ENCODE measurements at places on chromosomes 16 and 17.

- DNase-seq: no peak
Measured at GRCh38 chr16:1286513-1287094, 22.8 kb upstream of the UBE2I start.

DNA sequence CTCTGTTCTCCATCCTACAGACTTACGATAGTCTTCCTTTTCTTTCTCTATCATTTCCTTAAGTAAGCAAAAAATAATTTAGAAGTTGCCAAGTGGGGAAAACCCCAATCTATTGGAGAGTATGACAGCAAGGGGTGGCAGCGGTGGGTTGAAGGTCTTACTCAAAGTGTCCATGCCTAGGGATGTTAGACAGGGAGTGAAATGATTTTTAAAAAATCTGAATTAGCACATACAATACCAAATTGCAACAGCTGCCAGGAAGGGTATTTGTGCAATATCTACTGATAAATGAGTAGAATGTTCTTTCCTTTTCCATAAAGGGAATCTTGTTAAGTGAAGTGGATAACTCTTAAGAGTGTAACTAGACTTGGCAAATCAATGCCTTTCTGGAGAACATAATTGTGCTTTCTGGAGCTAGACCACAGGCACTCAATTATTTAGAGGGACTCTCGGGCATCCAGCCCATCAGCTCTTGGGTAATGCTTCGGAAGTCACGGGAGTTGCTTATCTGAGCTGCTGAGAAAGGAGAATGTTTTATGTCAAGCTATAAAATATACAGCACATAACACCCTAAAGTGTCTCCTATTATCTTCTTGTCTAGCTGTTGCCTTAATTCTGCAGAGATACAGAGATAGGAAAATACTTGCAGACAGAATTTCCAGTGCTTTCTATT lies 151.5 kb downstream of the KCNJ2 start:
- no peak for DNase-seq

- no peak for DNase-seq
Measured at GRCh38 chr17:18139498-18139897, 30.9 kb downstream of the MYO15A start.

DNA sequence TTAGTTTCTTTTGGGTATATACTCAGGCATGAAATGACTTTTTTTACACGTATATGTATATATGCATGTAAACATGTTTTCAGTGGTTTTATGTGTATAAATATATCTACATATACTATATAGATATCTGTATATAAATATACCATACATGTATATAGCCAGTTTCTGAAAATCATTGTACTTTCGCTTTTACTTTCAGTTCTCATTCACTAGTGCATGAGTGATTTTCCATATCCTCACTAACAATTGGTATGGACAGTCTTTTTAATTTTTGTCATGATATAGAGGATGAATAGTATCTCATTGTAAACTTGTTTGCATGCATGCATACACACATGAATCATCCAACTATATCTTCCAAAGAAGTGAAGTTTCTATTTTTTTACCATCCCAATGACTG lies 877.1 kb upstream of the CDH8 start:
- DNase-seq: no peak

DNA sequence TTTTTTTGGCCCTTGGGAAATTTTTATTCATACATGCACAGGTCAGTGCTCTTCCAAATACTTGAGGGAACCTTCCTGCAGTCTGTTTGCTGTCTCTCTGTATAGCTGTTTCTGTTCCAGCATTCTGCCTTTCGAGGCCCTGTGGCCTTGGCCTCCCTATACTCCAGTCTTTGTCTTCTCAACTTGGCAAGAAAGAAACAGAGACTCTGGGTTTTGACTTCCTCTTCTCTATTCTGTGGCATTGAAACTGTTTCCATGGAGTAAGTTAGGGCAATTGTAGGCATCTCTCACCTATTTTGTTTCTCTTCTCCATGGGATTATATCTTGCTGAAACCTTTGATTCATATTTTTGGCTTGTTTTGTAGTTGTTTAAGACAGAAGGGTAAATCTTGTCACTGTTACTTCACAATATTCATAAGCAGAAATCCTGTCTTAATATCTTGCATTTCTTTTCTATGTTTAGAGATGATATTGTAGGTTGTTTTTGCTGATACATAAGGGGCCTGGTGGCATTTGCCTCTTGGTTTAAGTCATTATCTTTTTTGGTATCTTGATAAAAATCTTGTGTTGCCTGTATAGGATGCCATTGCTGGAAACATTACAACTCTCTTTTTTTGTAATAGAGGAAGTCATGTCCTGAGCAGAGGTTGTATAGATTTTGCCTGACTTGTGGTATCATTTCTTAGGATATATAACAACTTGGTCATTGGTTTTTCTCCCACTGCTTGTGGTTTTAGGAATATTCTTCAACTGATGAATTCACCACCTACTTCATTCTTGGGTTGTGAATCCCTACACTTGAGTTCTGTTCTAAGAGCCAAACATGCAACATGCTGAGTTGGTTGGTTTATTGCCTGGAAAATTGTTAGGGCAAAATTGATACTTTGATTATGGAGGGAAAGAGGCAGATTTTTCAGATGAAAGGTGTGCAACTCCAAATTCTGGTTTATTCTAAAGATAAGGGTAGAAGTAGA lies 168.6 kb downstream of the FTO start:
- DNase-seq: no peak

DNA sequence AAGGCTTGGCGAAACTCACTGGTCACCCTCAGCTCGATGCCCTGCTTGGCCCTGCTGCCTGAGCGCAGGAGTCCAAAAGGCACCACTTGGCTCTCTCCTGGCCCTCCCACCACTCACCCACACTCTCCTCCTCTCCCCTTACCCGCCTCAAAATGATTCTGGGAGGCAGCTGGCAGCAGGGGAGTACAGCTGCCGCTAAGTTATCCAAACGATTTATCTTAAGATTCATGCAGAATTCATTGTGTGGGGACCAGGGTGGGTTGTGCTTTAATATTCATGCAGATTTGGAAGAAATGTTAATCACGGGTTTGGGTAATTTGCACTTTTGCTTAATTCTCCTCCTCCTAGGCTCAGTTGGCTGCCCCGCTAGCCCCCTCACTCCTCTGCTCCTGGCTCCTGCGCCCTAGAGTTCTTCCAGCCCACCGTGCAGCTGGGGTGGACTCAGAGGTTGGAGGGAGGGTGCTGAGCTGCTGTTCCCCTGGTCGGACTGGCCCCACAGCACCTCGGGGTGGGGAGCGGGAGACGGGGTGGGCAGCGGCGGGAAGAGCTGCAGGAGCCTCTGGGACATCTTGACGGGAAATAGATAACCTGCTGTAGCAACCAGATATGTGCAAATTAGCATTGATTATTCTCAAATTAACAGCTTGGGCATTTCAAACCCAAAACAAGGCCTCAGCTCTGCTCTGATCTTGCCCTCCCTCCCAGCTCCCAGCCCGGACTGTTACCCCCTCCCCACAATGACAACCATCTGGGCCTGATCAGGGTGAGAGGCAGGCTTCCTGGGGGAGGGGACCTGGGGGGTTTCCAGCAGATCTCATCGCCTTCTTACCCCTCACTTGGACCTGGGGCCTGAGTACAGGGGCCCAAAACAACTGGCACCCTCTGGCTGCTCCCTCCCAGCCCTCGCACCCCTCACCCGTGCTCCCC lies 122.6 kb upstream of the RPL38 start:
- no peak for DNase-seq

DNA sequence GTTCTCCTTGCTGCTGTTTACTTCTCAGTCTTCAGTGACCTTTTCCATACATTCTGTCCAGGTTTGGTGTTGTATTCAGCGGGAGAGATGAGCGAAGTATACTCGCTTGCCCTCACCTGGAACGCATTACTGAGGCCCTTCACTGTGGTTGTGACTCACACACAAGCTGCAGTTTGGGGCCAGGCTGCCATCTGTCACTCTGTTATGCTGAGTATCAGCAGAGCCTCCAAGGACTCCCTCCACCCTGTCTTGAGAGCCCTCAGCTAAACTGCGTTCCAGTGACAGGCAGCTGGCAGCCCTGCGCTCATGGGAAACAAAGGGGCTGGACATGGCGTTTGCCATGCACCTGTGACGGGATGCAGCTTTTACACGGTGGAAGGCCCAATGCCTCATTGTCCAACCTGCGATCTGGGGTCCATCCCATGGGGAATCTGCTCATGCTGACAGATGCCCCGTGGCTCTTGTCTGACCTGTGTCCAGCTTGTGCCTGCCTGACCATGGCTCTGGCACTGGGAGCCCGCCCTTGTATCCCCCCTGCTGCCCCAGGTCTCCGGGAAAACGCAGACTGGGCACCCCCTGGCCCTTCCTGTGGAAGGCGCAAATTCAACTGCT lies 6.5 kb upstream of the ZNF778 start:
- no peak for DNase-seq

DNA sequence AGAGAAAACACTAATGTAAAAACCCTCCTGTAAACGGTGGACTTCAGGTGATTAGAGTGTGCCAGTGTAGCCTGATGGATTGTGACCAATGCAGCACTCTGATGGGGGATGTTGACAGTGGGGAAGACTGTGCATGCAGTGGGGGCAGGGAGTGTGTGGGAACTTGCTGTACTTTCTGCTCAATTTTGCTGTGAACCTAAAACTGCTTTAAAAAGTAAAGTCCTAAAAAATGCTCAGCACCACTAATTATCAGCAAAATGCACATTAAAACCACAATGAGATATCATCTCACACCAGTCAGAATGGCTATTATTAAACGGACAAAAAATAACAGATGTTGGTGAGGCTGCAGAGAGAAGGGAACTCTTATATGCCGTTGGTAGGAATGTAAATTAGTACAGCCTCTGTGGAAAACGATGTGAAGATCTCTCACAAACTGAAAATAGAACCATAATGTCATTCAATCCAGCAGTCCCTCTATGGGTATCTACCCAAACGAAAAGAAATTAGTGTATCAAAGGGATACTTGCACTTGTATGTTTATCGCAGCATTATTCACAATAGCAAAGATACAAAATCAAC lies 9.7 kb upstream of the ULK2 start:
- DNase-seq: no peak

DNA sequence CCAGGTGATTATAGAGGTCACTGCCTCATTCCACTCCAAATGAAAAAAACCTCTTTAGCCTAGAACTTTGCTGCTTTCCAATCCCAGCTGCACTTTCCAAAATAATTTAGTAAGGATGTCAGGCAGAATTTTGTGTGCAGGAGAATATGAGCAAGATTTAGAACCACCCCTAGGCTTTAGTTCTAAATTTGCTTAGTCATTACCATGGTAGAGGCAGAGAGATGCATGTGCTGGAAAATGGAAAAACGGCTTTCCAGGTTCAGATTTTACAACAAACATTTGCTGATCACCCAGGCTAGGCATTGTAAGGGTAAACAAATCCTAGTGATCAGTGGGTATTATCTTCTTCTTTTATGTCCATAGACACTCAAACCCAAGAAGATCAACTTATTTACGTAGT lies 6.3 kb downstream of the KRT26 start:
- no peak for DNase-seq

DNA sequence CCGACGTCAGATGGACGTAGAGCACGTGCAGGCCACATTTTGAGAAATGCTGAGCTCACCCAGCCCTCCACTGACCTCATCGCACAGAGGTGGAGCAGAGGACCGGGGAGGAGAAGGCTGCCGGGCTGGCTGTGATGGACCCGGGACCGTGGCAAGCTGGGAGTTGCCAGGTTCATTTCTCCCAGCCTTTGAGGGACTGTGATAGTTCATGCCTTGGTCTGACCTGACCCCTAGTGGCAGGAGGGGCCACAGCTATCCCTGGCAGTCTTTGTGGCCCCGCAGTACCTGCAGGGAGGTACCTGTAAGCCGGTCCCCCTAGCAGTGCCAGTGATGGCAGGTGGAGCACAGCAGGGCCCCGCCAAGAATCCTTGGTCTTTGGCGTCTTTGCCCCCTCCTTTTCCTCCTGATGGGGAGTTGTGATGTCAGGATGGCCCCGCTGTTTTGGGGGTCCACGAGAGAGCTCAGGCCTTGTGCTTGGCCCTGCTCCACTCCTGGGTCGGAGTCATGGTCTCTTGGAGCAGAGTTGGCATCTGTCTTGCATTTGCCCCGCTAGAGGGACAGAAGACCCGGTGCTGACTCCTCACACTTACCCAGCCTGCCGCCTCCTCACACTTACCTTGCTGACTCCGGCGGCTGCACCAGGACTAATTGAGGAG lies 50.4 kb downstream of the OR1D5 start:
- no peak for DNase-seq

DNA sequence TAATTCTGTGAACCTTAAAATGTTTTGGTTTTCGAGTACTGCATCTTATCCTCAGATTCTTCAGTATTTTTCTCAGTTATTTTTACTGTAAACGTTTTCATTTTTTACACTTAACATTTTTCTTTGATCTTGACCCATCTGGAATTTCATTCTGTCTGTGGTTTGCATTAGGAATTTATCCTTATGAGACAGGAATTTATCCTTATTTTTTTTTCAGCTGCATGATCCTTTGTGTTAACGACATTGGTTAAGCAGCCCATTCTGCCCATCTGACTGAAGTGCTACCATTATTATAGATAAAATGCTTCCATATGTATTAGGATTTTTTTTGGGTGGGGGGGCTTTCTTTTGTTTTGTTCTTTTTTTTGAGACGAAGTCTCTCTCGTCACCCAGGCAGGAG lies 41.0 kb downstream of the SNX29 start:
- DNase-seq: no peak

DNA sequence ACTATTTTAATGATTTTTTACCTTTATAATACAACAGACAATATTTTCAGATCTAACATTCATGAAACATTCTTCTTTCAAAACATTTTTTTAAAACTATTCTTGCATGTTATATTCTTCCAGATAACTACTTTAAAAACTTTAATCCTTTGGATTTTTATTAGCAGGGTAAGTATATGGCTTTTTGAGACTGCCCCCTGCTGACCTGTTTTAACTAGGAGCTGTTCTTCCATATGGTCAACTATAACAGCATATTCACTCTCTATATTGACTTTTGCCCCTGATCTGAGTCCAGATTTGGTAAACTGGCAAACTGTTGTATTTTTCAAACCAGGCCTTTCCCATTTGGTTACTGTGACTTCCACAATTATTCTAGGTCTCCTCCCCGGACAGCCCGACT lies 16.5 kb downstream of the ZNF18 start:
- DNase-seq: no peak

DNA sequence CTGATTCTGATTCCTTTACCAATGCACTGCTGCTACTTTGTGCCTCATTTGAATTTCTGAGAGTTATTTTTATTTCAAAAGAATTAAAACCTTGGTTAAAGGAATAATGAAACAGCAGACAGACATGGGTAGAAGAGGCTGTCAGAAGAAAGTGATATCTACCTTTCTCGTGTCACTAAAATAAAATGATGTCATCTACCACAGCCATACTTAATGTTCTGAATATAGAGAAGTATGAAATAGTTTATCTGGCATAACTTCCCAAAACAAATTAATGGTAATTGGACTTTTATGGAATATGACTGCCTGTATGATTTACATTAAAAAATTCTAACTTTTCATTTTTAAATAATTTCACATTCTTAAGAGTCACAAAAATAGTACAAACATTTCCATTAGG lies 52.5 kb downstream of the EFCAB13 start:
- no peak for DNase-seq

GRCh38 chr16:50583211-50583610 lies 35.0 kb downstream of the NKD1 start:
- no peak for DNase-seq
